Stimulated activated CD8-positive, alpha-beta memory T cell treated with anti-CD3 and anti-CD28 coated beads, Interleukin-4, amount 100 ng/mL, for 4 hours (primary cell): ENCODE measurements at places on chromosomes 2 and 18.

DNA sequence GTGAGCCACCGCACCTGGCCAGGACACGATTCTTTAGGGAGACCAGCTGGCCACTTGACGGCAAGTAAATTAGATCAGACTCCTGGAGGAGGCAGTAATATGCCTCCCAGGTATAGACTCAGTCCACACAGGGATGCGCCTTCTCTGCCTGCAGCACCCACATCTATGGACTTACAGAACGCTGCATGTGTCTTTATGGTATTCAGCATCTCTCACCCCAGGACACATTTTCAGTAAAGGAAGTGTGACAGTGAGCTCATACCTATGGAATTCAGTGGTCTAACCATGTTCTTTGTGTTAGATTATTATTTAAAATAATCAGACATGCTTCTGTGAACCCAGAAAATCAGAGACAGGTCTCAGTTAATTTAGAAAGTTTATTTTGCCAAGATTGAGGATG lies 5.9 kb upstream of the NARS1 start:
- DNase-seq = no peak

DNA sequence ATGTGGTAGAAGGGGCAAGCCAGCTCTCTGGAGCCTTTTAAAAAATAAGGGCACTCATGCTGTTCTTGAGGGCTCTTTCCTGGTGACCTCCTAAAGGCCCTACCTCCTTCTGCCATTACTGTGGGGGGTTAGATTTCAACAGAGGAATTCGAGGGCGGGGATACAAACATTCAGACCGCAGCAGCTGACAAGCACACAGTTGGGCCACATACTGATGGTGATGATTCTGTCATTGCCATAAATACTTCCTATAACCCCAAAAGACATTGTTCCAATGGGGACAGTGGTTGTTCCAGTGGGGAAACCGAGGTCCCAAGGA lies 67.0 kb downstream of the TSHZ1 start:
- DNase-seq = no peak

DNA sequence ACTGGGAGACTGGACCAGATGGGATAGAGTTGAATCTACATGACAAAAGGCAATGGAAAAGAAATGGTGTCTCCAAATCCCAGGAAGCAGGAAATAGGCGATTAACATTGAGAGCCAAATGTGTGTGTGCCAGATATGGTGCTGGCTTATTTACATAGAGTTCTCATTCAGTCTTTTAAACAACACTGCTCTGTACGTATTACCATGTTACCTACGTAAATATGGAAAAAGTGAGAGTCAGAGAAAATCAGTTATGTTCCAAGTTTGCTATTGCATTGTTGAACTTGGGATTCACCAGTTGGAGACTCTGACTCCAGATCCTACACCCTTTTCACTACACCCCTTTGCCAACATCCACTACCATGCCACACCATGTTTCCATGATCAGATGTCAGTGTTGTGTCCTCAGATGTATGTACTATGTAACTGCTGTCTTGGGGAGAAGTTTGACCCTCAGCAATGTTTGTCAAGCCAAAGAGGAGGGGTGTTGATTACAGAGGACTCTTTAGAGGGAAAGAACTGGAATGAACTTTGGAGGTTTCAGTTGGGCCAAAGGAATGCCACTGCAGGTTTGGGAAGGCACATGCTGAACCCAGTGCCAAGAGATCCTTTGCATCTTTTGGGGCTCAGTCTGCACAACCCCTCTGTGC lies 19.6 kb upstream of the GREB1 start:
- no peak for DNase-seq

- DNase-seq = no peak
Measured at GRCh38 chr2:19799881-19800780, 101.7 kb downstream of the TTC32 start.

- DNase-seq = no peak
Measured at GRCh38 chr2:112793449-112793978, 9.2 kb upstream of the IL1A start.
